SK-N-MC (cell line): ENCODE measurements at places on chromosomes 7 and 10.
A peak's percentile ranks its signal among the peaks of the same experiment; 100 is the strongest.

- DNase-seq, result no peak
Measured at GRCh38 chr10:32318476-32318896, 28.5 kb downstream of the EPC1 start.

DNA sequence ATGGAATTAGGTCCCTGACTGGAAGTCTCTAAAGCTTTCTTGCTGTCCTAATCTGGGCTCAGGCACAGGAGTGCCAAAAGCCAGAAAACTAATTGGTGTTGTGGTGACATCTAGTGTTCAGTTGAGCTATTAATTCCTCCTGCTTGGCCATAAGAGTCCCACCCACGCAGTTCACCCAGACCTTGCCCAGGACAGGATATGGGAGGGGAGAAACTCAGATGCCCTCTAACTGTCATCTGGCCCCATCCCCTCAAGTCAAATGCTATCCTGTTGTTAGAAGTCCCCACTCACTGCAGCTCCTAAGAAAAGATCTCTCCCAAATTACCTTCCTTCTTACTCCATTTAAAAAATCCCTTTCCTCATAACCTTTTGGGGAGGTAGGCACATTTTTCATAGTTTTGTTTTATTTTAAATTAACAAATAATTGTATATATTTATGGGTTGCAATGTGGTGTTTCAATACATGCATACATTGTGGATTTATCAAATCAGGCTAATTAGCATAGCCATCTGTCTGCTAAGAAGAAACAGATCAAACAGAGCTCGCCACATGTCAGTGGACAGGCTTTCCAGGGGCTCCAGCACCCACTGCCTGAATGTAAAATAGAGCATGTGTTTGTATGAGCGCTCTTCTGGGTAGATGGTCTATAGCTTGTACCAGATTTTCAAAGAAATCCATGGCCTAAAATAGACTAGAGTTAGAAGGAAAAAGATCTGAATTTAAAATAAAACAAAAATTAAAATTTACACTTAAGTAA lies 84.0 kb downstream of the GSAP start:
- peak; percentile 34 for DNase-seq

DNA sequence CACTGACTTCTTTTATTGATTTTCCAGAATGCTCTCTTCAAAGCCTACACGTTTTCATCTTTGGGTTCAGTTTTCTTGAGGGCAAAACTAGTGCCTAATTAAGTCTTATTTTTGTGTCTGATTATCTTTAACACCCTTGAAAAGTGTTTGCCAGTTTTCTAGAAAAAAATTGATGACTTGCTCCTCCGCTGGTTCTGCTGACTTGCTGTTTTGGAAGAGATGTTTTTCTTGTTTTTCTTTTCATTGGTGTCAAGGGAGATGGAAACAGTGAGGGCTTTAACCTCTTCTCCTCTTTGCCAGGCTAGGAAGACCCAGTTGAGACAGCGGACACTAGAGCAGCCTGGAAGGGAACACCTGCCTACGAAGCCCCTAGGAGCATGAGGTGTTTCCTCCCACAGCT lies 123.7 kb upstream of the EEPD1 start:
- DNase-seq, result no peak

DNA sequence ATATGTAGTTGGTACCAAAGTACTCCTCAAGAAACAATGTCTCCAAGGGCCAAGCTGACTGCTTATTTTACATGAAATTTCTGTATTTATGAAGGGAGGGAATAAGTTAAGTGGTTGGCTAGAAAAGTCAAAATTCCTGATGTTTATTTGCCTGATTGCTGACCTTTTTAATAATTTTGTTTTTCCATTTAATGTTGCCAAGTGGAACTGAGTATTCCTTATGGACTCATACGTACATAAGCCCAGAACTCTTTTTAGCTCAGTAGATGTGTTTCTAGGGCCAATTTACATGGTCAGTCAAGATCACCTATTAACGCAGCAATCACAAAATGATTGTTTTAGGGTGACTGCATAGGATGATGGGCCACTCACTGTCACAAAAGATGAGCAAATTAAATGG lies 78.3 kb upstream of the FZD8 start:
- DNase-seq, result no peak

DNA sequence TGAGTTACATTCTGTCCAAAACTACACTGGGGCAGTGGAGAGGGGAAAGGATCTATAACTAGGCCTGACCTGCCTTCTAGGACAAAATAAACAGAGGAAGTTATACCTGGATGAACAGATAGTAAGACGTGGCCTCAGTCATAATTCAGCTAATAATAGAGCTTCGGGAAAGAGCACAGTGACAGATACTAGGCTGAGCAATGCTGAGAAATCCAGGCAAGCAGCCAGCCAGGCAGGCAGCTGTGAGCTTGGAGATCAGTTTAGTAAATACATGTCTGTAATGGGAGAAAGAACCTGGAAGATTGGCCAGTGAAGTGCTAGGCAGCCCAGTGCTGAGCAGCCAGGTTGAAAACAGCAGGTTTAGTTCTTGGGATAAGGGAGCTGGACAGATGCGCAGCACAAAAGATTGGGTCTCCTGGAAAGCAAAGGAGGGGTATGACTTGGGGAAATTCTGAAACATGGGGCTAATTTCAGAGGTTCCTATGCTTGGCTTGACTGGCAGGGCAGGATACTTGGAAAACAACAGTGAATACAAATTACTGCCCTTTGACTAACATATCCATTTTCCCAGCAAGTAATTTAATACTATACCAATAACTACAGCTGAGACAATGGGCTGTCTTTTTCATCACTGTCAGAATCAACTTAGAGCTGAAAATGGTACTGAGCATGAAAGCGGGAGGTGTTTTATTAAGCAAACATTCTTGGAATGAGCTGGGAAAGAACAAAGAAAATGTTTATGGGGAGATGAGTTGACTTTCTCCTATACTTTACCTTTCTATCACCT lies 140.8 kb downstream of the DGKB start:
- DNase-seq, result no peak
